ENCODE measurements at places on chromosomes 11 and 22.

DNA sequence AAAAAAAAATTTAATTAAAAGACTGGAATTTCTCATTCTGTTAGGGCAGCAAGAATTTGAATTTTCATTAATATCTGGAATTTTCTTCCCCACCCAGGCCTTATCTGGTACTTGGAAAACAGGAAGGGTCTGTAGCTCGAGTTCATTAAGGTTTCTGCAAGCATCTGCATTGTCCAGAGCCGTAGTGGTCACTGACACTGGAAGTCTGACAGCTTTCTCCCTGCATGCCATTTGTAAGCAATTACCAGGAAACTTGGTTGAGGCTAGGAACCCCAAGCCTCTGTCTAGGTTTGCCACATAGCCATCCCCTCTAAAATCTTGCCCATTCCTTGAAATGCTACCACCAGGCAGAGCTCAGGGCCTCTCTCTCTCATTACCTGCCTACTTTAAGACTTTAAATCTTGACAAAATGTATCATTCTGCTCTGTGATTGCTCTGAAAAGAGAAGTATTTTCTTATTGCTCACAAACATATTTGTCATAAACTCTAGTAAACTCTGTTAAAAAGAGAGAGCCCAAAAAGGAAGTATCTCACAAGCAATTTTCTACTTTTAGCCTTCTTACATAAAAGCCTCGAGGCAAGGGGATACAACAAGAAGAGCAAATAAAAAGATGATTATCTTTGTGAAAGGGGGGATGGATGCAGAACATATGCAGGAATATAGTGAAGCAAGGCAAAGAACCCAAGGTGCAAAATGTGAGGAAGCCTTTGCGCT lies 5.5 kb upstream of the PGM2L1 start:
- no peak for DNase-seq

GRCh38 chr22:45006111-45006963 lies 3.5 kb downstream of the PHF21B start:
- DNase-seq, result no peak

GRCh38 chr22:42225841-42226240 lies 44.6 kb downstream of the TCF20 start:
- no peak for DNase-seq

DNA sequence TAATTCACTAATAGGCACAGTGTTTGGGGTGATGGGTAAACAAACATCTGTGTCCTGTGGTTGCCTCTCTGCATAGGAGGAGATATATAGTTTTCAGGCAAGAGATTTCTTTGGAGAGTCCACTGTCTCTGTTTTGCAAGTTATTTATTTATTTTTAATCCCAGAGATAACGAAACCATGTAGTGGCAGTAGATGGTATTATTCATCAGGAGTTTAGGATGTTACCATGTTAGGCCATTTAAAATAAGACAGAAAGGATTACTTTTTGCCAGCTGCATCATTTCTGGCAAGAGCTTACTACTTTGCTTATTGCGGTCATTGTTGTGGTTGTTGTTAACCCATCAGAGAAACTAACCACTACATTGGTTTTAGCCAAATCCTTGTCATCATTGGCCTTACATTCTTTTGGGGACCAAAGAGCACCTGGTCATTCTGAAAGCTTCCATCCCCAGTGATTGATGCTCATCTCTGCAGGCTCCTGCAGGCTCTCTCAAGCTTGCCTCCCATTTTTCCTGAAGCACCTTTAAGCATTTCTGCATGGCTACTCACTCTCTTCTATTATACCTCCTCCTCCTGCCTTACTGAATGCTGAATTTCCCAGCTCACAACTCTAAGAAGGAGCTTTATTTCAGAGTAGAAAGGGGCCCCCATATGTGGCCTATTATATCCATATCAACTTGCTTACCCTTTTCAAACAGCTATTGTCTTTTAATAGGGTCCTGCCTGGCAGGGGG lies 84.4 kb downstream of the CSTPP1 start:
- no peak for DNase-seq

- DNase-seq, result peak; percentile 12
Observed at GRCh38 chr11:6249770-6250555, 9.7 kb upstream of the CCKBR start.

DNA sequence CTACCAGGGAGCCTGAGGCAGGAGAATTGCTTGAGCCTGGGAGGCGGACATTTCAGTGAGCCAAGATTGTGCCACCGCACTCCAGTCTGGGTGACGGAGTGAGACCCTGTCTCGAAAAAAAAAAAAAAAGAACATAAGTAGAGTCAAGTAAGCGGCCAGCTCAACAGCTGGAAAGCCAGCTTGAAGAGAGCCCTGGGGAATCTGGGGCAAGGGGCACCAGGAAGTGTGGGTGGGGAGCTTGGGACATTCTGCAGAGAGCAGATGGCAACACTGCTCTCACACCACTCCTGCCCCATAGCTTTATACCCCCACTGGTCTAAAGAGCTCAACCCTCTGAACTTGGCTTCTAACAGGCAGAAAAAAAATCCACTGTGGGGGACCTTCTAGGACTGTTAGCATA lies 505.6 kb downstream of the BUD13 start:
- no peak for DNase-seq

DNA sequence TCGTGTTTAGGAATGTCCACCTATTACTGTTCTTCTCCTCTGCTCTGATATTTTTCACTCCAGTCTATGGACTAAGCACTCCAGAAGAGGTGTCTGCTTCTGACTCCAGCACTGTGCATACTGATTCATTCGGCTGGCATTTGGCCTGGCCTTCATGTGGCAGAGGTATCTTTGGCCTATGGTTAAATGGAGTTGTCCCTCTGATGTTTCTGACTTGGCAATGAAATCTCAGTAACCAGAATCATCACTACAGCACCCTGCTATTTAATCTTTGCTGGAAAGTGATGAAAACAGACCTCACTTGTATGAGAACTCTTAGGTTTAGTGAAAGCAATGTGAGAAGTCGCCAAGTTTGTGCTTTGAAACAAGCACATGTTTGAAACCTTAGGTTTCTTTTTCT lies 155.2 kb downstream of the MAML2 start:
- DNase-seq, result no peak

GRCh38 chr11:118343248-118343647 lies 743 bp upstream of the CD3D start:
- no peak for DNase-seq

- DNase-seq, result no peak
Observed at GRCh38 chr11:132763503-132763902, 768.8 kb downstream of the OPCML start.

DNA sequence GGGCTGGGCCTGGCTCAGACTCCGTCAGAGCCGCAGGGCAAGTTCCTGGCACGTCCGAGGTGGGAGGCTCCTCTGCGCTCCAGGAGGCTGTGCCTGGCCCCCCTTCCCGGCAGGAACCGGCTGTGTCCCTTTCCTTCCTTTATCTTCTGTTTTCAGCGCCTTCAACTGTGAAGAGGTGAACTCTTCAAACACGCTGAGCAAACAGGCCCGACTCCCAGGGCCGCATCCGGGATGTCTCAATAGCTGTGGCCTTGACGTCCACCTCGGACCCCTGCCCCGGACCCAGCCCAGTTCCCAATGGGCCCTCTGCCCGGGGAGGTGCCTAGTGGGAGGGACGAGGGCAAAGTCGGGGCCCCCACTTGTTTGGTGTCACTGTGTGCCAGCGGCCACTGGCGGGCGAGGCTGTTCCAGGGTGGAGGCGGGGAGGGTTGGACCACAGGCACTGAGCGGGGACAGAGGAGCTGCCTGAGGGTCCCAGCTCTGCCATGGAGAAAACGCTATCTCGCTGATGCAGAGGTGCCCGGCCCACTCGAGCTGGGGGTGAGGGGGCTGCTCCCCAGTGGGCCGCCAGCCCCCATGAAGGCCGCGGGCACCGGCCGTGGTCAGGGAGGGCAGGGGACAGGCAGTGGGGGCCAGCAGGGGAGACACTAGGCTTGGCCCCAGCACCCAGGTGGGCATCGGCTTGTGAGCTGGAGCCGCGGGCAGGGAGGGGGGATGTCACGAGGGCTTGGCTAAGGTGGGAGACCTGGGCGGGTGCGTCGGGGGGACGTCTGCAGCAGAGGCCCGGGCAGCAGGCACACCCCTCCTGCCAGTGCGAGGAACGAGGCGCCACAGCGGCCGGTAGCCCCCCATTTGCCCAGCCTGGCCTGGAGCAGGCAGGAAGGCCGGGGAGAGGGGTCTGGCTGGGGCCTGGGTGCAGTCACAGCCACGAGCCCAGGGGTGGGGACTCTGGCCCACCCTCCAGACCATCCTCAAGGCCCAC lies 2.7 kb upstream of the MUC5B start:
- DNase-seq, result no peak

DNA sequence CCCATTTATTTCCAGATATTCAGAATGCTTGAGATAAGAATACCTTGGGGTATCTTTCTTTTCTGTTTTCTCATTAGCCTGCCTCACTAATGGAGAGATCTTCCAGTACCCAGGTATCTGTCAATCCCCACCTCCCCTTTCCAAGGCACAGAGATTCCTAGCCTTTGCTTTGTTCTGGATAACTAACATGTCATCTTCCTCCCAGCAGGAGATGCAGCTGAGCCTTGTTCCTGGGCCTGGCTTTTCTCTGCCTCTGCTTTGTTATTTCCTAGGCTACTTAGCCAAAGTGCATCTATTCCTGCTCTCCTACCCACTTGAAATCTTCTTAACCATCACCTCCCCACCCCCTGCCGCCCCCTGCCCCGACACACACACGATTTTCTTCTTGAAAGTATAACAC lies 297.1 kb downstream of the NELL1 start:
- no peak for DNase-seq

GRCh38 chr11:132202621-132203020 lies 832.2 kb downstream of the NTM start:
- DNase-seq, result no peak

GRCh38 chr11:133064152-133064877 lies 468.0 kb downstream of the OPCML start:
- DNase-seq, result no peak

DNA sequence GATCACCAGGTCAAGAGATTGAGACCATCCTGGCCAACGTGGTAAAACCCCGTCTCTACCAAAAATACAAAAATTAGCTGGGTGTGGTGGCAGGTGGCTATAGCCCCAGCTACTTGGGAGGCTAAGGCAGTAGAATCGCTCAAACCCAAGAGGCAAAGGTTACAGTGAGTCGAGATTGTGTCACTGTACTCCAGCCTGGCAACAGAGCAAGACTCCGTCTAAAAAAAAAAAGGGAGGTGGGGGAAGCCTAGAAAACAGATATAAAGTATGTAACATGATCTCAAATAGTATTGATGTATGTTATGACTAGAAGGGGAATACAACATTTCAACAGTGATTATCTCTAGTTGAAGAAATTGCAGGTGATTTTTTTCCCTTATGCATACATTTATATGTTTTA lies 61.4 kb downstream of the SLC1A2 start:
- DNase-seq, result no peak

- DNase-seq, result no peak
Observed at GRCh38 chr11:10943968-10944367, 86.1 kb upstream of the ZBED5 start.

DNA sequence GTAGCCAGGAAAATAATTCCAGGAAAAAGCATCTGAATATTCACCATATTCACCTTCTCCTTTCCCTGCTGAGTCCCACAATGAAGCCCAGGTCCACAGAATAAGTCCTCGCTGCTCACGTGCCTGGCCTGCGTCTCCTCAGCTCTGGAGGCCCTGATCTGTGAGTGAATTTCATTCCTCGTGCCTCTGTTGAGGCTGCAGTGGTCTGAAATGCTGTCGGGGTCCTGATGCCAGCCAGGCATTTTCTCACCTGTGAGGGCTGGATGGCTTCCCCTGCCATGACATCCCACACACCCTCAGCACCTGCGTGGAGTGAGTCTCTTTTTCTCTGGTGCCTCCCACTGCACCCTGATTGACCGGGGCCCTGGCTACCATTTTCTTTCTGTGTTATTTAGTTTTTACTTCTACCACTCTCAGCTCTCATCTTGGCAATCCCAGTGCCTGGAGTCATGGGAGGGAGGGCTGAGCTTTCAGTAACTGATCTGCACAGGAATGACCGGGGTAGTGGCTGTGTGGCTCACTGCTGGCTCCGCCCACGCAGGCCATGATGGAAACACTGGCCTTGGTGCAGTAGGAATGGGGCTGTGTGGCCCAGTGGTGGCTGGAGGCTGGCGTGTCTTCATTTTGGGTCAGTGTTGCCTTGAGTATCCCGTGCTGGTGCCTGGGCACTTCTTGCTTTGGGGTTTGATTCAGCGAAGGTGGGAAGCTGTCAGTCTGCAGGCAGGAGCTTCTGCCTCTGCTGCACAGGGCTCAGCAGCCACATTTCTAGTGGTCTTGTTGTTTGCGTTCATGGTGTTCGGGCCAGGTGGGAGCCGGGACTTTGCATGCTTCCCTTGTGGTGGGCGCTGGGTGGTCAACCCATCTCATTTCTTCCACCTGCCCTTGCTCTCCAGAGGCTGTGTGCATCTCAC lies 807.2 kb downstream of the TBC1D22A start:
- no peak for DNase-seq

DNA sequence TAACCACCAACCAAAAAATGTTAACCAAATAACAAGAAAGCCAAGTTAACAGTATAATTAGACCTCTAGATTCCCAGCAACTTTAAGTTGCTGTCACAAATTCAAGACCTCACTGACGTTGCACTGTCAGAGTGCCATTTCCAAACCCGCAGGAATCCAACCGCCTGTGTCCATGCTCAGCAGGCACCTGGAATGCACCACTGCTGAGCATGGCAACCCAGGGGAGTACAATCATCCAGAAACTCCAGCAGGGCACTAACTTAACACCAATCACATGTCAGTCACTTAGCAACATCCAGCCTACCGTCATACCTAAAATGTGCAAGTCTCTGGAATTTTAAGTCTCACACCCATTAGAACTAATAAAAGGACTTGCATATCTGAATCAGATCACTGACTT lies 48.8 kb downstream of the SMCO4 start:
- DNase-seq, result no peak

DNA sequence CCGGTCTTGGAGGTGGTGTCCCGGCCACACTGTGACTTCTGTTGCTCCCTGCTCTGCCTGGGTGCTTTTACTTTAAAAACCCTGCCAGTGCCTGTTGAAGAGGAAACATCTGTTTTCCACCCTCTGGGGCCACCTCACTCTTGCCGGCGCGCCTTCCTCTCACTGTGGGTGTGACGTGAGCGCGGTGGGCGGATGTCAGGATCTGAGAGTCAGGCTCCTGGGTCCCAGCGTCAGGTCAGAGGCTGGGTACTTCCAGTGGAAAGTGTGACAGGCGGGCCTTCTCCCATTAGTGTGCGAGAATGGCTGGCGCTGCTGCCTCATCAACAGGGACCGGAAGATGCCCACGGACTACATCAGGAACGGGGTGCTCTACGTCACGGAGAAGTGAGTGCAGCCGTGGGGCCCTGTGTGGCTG lies 54.2 kb downstream of the GRAMD4 start:
- DNase-seq, result no peak

DNA sequence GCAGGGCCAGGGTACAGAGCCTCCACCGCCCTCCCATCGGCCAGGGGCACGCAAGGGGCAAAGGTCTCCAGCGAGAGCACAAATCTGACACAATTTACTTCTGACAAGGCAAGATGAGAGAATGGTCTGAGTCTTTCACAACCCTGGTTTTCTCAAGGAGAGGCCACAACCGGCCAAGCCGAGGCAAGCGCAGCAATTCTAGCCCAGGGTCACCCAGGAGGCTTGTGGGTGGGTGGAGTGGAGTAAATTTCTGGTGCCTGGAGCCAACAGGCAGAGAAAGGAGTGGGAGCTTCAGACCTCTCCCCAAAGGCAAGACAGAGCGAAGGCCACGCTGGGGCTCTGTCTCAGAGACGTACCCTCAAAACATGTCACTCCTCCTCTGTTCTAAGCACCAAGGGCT lies 9.3 kb downstream of the LARGE2 start:
- no peak for DNase-seq
